ENCODE measurements at places on chromosomes 13 and 19.

GRCh38 chr13:22061371-22061805 lies 390.5 kb downstream of the FGF9 start:
- DNase-seq, result no peak

DNA sequence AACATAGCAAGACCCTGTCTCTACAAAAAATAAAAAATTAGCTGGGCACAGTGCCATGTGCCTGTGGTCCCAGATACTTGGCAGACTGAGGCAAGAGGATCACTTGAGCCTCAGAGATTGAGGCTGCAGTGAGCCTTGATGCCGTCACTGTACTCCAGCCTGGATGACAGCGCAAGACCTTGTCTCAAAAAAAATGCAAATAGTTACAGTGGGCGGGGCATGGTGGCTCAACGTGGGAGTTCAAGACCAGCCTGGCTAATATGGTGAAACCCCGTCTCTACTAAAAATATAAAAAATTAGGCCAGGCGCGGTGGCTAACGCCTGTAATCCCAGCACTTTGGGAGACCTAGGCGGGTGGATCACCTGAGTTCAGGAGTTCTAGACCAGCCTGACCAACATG lies 8.5 kb downstream of the PGLS start:
- no peak for DNase-seq

- DNase-seq, result no peak
These were observed 78.3 kb downstream of the CYSLTR2 start for GRCh38 chr13:48731957-48732569.

- DNase-seq, result no peak
These were observed at the start of gene CBLC for GRCh38 chr19:44777715-44778347. TSS of gene CBLC (plus strand) at chr19:44777890. CDS start at chr19:44777932, 42 bp downstream.

DNA sequence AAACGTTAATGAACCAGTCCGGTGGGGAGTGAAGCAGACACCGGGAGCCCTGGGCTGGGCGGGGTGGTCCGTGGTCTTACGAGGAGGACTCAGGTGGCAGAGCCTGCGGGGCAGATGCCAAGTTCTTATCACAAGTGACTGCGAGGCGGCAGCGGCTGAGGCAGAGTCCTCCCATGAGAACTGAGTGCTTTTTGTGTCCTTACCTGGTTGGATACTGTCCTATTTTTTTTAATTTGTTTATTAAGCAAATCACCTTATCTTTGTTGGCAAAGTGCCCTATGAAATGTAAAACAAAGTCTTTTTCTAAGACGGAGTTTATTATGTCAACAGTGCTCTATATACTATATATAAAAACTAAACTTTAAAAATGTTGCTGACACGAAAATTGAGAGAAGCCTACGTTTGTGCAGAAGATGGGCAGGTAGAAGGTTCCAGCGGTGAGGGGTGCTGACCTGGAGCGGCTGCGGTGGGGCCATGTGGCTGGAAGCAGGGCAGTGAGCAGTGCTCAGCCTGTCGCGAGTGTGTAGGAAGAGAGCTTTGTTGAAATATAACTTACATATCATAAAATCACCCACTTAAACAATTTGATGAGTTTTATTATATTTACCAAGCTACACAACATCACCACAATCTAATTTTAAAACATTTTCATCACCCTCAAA lies 82.2 kb downstream of the ATP11A start:
- DNase-seq, result no peak

Measured in esophagus squamous epithelium (tissue), 5 donors.